ENCODE measurements at places on chromosomes 16 and 17.

- DNase-seq = no peak
Measured at GRCh38 chr16:54632322-54633220, 298.1 kb upstream of the IRX5 start.

GRCh38 chr17:81911277-81911961 is at the start of gene PCYT2:
TSS of gene PCYT2 (minus strand) at chr17:81911399. CDS start at chr17:81911355, 44 bp downstream.
- peak; percentile 82 for DNase-seq

GRCh38 chr16:69408475-69408874 is 15.9 kb upstream of the CYB5B start:
- DNase-seq = no peak

GRCh38 chr17:46822388-46822921 is 4.0 kb upstream of the WNT3 start:
- no peak for DNase-seq

DNA sequence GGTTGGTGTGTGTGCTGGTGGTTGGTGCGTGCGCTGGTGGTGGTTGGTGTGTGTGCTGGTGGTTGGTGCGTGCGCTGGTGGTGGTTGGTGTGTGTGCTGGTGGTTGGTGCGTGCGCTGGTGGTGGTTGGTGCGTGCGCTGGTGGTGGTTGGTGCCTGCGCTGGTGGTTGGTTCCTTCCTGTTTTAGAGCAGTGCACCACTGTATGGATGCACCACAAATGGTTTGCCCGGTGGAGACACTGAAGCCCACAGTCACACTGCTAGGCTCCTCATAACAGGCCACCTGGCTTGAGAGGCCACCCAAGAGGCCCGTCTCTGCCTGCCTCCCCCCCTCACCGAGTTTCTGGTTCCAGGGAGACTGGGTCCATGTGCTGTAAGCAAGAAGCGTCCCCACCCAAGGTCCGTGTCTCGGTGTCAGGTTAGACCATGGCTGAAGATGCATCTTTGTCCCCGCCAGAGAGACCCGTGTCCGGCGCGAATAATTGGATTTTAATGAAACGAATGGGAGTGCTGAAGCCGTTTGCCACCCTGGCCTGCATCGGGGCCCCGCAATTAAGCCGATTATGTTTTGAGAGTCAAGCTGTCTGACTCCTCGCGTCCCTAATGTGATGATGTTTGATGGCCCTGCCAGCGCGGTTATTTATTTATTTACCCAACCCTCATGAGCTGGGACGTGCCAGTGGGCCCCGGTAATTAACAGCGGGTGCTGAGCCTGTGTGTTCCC is 161.3 kb upstream of the GSE1 start:
- no peak for DNase-seq

- DNase-seq = no peak
Measured at GRCh38 chr17:41434005-41434404, 6.8 kb downstream of the KRT38 start.

DNA sequence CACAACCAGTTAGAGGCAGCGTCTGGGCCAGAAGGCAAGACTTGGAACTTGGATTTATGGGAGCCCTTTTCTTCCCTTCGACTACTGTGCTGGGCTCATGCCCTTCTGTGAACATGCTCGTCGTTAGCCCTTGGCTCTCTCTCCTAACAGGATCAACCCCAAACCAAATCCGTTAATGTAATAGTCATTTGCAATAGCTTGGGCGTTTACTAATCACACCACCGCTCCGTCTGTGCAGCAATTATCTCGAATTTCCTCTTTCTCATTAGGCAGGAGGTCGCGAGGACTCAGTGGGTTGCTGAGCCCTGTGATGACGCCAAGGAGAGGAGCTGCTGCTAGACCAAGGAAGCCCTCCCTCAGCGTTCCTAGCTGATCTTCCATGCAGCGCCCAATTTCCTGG is 114.7 kb downstream of the ENGASE start:
- DNase-seq = no peak

DNA sequence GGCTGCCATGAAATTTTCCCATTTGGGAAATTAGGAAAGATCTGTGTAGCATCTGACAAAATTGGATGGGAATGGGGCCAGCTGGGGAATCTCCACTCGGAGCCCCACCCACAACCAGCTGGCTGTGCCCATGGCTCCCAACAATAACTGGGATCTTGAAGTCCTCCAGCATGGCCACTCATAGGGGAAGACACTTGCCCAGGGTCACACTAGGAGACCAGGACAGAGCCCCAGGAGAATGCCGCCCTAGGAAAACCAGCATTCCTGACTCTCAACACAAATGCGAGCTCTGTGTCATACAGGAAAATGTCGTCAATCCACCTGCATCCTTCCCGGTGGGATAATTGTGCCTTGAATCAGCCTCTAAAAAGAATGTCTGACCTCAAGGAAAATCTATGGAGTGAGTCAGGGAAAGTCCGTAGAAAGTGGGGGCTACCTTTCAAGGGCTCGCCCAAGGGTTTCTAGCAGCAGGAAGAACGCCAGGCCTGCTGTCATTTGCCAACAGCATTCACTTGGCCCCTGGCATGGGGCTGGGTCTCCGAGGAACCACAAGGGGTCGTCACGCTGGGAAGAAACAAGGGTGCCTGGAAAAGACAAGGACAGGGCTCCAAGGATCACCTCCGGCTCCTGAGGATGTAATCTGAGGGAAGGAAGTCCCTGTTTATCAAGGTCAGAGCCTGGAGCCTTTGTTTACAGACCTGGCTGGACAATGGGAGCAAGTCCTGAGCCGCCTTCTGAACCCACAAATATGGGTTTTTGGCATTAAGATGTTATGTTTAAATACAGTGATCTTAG is 15.9 kb downstream of the CDH5 start:
- DNase-seq = no peak

GRCh38 chr17:59423903-59424302 is 92.4 kb downstream of the YPEL2 start:
- DNase-seq = no peak

GRCh38 chr17:17540935-17541639 is 44.9 kb upstream of the RASD1 start:
- DNase-seq = no peak

- no peak for DNase-seq
Measured at GRCh38 chr16:29875206-29875605, 12.2 kb upstream of the CDIPT start.

- DNase-seq = no peak
Measured at GRCh38 chr17:233473-233941, 52.1 kb upstream of the DOC2B start.

DNA sequence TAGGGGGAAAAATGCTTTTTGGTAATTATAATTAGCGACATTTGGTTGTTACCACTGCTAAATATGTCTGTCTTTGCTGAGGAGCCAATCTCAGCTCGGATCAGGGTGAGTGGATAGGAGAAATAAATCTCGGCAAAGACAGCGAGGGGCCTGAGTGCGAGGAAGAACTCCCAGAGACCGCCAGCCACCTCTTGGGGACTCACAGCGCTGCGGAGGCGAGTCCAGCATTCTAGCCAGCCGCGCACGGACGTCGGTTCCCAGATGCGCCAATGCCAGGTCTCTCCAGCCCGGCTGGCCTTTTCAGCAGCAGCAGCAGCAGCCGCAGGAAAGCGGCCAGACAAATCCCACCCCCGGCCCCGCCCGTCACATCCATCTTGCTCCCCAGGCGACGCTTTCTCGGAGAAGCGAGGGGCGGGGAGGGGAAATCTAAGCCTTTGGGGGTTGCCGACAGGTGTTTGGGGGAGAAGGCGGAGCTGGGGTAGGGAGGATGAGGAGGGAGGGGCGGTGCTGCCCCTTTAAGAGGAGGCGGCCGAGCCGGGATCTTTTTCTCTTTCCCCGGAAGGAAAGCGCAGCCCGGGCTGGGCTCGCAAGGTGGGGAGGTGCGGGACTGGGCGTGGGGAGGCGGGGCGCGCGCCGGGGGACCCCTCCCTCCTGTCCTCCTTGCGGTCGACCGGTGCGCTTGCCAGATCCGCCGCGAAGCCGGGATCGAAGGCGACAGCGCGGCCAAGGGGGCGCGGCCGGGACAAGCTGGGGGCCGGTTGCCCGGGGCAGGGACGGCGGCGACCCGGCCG is at the start of gene ITGA3:
Gene ITGA3 (plus strand): TSS at position 685 of the 791 bp plus-strand sequence. CDS start 330 bp downstream, outside the sequence.
- peak; percentile 49 for DNase-seq

GRCh38 chr17:20927308-20927977 is 115.4 kb downstream of the USP22 start:
- DNase-seq = no peak

DNA sequence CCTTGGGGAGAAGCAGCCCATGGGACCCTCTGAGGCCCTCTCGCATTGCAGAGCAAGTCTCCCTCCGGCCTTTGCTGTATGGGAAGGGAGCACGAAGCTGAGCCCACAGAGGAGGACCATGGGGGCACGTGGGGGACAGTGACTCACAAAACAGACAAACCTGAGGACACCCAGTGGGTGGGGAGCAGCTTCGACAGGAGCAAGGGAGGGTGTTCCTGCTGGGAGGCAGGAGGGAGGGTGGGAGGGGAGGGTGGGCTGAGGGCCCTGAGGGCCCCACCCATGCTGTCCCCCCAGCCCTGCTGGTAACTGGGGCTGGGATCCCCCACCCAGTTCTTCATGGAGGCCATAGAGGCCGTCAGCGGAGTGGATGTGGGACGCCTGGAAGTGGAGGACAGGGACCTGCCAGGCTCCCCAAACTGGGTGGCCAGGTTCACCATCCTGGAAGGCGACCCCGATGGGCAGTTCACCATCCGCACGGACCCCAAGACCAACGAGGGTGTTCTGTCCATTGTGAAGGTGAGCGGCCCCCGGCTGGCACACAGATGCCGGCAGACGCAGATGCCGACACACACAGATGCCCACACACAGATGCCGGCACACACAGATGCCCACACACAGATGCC is 12.5 kb downstream of the SLC22A31 start:
- DNase-seq = no peak

GRCh38 chr16:89398924-89399323 is 91.4 kb downstream of the ANKRD11 start:
- no peak for DNase-seq

GRCh38 chr16:70438585-70438968 is 323 bp downstream of the ST3GAL2 start:
- no peak for DNase-seq

- no peak for DNase-seq
Measured at GRCh38 chr16:2151188-2152091, 3.0 kb downstream of the RAB26 start.

- no peak for DNase-seq
Measured at GRCh38 chr17:3613124-3613523, 3.9 kb upstream of the TRPV1 start.

GRCh38 chr17:16443511-16444257 is 28.3 kb downstream of the TRPV2 start:
- DNase-seq = no peak

GRCh38 chr16:59886021-59886420 is 1151.9 kb upstream of the GOT2 start:
- DNase-seq = no peak

DNA sequence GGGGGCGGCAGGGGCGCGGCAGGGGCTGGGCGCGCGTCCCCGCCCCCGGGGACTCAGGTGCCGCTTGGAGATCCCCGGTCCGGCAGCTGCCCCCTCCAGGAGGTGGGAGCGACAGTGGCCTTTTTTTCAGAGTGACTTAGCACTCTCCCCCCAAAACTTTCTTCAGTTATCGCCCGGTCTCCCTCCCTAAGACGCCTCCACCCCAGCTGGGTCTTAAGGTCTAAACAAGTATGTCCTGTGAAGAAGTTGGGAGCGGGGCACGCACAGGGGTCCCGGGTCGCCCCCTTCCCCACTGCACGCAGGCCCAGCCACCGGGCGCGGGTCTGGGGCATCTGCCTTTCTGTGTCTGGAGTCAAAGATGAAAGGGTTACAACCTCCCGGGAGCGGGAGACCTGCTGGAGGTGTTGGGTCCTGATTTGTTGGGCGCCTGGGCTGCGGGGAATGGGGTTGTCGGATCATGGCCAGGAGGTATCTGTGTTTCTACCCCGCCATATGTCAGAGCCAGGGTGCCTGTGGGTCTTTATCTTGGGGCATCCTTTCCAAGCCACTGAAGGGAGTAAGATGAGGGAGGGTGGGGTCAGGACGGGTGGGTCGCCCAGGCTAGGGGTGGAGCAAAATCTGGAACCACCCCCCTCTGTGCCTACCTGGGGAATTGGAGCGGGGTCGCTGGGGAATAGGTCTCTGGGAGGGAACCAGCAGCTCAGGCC is 757 bp downstream of the FMNL1 start:
- DNase-seq = no peak

DNA sequence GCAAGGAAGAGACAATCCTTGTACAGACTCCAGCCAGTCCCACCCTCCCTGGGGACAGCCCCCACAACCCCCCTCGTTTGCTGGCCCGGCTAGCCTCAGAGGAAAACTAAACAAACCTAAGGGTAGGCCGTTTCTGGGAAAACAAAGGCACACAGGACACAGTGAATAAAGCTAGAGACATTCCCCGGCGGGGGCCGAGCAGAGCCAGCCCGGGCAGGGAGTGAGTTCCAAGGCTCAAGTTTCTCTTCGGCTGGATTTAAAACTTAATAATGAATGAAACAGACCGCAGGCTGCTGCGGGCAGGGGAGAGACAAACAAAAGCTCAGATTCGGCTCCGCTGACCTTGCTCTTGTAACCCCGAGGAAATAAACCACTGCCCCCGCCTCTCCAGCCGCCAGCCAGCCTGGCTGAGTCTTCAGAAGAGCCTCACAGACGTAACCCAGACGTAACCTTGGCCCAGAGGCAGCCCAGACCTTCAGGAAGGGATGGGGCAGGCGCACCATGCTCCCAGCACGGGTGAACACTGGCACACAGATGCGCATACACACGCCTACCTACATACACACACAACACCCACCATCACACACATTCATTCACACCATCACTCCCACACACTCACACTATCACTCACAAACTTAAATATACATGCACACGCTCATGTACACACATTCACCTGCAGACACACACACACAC is 216.0 kb downstream of the ZNF423 start:
- DNase-seq = no peak

DNA sequence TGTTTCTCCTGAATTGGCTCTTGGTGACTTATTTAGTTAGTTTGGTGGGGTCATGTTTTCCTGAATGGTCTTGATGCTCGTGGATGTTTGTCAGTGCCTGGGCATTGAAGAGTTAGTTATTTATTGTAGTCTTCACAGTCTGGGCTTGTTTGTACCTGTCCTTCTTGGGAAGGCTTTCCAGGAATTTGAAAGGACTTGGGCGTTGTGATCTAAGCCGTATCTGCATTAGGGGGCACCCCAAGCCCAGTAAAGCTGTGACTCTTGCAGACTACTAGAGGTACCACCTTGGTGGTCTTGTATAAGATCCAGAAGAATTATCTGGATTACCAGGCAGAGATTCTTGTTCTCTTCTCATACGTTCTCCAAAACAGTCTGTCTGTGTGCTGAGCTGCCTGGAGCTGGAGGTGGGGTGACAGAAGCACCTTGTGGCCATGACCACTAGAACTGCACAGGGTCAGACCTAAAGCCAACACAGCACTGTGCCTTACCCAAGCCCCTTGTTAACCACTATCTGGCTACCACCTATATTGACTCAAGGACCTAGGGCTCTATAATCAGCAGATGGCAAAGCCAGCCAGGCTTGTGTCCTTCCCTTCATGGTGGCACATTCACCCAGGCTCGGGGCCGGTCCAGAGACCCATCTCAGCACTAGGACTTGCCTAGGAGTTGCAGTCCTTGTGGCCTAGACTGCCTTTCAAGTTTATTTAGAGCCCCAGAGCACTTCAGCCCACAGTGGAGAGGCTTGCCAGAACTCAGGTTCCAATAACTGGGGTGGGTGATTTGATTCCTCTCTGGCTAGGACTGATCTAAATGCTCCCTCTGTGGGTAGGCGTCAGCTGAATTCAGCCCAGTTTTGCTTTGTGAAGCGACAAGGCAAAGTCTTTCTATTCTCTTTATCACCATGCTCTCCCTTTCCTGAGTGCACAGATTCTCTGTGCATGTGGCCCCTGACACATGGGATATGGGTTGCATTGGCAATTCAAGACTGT is 11.0 kb downstream of the RNF135 start:
- no peak for DNase-seq

- no peak for DNase-seq
Measured at GRCh38 chr17:1029196-1029921, 32.4 kb downstream of the TIMM22 start.
